ENCODE measurements at places on chromosomes 11 and 22. TPM values are rescaled to one million over a fixed set of nuclear protein-coding genes. Genes with fewer than 3 reads are reported as not detected.

The MUC2 gene
- total RNA-seq = not detected

The SNX15 gene
- total RNA-seq = 17.9 TPM

The TMEM123 gene
- 243 TPM for total RNA-seq

The SLC37A2 gene
- 0.07 TPM for total RNA-seq

The PDGFB gene
- 2.3 TPM for total RNA-seq

The OR6T1 gene
- total RNA-seq = not detected

The RASL10A gene
- 0.64 TPM for total RNA-seq

The MYOD1 gene
- total RNA-seq = not detected

The OSM gene
- total RNA-seq = 62.8 TPM

The MUC6 gene
- not detected for total RNA-seq

The YPEL1 gene
- total RNA-seq = 1.3 TPM

The CSNK2A3 gene
- total RNA-seq = 1.1 TPM

The AMPD3 gene
- 14.5 TPM for total RNA-seq

The KCNJ11 gene
- total RNA-seq = 0.85 TPM

The CRYBB2 gene
- total RNA-seq = not detected

The TRIM66 gene
- 13.4 TPM for total RNA-seq

The KRTAP5-7 gene
- total RNA-seq = not detected

The TSSK2 gene
- total RNA-seq = not detected

The BAIAP2L2 gene
- 0.45 TPM for total RNA-seq

Data from activated CD4-positive, alpha-beta T cell treated with anti-CD3 and anti-CD28 coated beads, Interleukin-2, amount 10 ng/mL, durations not matched to agents 24 days and 14 days (primary cell).